HS-5 (cell line): ENCODE measurements at places on chromosomes 7 and 10.

DNA sequence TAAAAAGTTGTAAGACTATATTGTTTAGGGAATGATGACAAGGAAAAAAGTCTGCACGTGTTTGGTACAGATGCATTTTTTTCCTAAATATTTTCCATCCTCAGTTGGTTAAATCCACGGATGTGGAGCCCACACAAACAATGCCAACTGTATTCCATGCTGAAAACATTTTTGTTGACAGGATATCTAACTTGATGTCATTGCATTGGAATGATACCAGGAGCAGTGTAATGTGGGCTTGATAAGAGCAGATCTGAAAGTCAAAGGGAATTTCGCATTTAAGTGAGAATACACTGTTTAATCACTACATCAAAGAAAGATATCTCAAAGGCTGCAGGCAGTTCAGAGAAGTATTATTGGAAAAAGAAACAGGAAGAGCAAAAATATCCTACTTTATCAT, 49.5 kb upstream of the TMEM140 start:
- no peak for DNase-seq

- no peak for DNase-seq
Observed at GRCh38 chr10:27784272-27784671, 38.7 kb upstream of the MKX start.

- DNase-seq: no peak
Observed at GRCh38 chr7:72035266-72035665, 376.9 kb downstream of the CALN1 start.

DNA sequence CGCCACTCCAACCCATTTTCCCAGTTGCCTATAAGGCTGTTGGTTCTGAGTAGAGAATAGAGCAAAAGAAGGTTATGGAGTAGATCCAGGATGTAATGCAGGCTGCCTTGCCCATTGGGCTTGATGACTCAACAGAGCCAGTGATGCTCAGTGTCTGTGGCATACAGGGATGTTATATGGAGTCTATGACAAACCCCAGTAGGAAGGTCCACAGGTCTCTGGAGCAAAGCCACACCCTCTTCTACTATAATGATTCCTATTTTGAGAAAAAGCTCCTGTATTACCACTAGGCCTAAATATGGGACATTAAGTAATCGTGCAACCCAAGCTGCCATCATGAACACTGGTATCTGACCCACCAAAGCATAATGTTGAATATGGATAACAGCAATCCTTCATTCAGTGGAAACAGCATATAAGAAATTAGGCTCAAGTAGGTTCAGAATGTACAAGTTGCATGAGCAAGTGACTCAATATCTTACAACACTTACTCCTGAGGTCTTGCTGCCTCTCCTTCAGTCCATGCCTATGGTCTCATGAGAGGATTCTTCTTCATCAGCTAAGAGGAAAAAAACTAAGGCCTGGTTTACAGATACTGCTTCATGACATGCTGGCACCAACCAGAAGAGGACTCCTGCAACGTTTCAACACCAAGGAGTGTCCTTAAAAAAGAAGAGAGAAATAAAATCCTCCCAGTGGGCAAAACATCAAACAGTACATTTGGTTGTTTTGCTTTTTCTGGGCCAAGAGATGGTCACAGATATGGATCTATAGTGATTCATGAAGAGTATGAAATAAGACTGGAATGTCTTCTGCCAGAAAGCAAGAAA, 14.8 kb upstream of the FHIP2A start:
- no peak for DNase-seq

DNA sequence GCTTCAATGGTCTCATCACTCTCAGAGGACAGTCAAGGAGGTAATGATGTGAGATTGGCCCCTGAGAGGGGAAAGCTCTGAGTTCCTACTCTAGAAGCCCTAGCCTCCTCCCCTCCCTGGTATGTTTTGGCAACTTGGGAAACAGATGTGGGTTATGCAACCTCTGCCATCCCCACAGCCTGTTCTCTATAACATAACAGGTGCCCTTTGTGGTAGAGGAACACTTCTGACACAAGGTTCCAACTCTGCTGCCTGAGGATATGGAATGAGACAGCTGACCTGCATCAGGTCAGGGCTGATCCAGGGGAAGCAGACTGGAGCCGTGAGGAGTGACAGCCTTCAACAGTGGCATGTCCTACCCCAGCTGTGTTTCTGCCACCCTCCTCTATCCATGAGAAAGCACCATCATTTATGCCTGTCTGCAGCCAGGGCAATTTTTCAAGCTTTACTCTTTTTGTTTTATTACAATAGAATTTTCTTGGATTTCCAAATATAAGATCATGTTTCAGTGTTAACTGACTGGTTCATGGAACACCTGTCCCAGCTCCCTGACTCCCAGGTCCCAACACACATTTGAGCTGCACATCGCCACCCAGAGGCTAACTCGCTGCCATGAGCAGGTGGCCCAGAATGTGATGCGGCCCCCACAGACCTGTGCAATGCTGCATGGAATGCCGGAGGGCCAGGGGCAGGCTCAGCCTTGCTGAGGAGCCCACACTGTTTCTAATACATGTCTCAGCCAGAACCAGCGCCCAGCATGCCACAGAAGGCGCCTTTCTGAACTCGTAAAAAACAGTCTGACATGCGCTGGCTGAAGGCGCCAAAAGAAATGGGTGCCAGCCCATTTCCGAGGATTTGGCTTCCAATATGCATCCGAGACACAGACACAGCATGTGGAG, 124.8 kb upstream of the CHST15 start:
- DNase-seq: no peak

DNA sequence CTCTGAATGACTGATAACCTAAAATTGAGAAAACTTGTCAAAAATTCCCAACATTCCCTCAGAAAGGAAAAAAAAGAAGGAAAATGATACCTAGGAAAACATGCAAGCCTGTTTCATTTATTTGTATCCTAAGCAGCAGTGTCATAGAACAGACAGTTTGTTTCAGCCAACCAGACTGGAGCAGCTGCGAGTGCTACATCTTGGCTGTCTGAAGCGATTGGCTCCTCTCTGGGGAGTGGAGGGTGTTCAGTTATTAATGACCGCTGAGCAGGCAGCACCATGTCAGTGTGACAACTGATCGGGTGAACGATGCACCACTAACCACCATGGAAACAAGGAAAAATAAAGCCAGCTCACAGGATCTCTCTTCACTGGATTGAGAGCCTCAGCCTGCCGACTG, at the start of gene LRRN3:
TSS of gene LRRN3 (plus strand) at position 282 of the 400 bp plus-strand sequence. CDS start 31,646 bp downstream, outside the sequence.
- DNase-seq: no peak

GRCh38 chr10:31612082-31612481, 293.1 kb downstream of the ZEB1 start:
- no peak for DNase-seq

DNA sequence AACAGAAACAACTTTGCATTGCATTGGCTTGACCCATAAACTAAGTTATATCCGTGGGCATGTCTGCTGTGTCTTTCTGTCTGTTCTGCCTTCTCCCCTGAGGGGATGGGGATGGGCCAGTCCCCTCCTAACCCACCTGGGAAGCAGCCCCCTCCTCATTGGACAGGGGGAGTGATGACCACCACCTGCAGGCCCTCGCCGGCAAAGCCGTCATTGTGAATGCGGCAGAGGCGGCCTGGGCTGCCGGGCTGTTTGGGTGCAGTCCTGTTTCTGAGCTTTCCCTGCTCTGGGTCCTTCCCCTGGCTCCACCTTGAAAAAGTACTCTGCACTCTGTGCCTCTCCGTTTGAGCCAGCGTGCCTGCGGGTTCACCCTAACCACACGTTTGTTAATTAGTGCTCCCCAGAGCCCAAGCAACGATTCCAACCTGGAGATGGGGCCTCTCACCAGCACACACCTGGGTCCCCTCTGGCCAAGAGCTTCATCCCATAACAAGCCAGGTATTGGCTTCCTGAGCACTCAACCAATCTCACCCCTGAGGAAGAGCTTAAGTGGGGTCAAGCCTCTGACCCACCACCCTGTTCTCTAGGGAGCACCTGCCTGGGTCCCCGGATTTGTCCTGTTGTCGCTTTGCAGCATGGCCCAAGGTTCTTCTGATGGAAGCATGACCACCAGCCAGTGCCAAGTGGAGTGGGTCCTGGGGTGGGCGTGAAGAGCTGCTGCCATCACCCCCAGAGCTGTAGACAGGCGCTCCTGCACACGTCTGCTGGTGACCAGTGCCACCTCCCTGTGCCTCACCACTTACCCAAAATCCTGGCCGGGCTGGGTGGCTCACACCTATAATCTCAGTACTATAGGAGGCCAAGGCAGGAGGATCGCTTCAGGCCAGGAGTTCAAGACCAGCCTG, 39.4 kb upstream of the ZMIZ2 start:
- no peak for DNase-seq

GRCh38 chr7:67550801-67551436, 554.3 kb downstream of the TYW1 start:
- no peak for DNase-seq

DNA sequence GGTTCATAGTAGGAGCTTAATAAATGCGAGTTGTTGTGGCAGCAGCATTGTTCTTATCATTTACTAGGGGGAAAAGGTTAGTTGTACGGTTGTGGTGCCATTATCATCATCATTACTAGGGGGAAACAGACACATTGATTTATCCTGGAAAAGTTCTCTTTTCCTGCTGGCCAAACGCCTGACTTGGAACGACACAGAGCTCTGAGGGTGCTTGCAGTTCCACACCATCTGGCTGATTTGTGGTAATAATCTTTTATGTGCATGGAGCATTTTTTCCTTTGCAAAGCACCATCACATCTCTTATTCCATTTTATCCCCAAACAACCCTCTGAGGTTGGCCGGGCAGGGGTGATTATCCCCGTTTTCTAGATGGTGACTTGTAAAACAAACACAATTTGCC, 219.4 kb downstream of the BUB3 start:
- no peak for DNase-seq

DNA sequence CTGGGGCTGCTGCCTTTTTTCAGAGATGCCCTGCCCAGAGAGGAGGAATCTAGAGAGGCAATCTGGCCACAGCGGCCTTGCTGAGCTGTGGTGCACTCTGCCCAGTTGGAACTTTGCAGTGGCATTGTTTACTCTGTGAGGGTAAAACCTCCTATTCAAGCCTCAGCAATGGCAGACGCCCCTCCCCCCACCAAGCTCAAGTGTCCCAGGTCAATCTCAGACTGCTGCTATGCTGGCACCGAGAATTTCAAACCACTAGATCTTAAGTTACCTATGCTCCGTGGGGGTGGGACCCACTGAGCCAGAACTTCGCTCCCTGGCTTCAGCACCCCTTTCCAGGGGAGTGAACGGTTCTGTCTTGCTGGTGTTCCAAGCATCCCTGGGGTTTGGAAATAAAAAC, 77.2 kb downstream of the EXOC4 start:
- no peak for DNase-seq

DNA sequence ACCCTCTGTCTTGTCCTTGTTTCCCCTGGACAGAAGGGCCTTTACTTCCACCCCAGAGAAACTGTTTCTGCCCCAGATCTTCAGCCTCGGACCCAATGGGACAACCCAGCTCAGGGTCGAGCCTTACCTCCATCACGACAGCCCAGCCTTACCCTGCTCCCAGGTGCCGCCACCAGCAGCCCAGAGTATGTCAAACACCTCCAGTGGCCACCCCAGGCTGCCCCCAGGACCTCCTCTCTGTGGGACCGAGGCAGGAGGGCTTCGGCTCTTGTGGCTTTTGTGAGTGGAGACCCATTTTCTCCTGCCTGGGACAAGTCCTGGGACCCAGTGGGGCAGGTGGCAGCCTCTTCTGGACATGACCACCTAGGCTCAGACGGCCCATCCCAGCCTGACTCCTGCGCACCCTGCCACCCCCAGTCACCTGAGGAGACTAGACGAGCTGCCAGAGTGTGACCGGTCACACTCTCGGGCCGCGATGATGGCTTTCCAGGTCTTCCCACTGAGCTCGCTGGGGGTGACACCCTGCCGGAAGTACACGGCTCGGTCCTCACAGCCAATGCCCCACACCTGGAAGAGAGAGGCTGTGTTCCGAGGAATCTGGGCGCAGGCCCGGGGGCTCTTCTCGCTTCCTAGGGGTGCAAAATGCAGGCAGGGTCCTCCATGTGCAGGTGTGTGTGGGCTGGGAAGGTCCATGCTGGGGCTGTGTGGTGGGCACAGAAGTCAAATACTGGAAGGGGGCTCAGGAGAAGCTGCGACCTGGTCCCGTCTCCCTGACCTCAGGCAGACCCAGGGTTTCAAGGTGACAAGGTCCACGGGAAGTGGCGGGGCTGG, 15.5 kb downstream of the TECPR1 start:
- no peak for DNase-seq

- peak; percentile 2 for DNase-seq
Observed at GRCh38 chr7:127347567-127348246, 44.8 kb downstream of the ZNF800 start.

DNA sequence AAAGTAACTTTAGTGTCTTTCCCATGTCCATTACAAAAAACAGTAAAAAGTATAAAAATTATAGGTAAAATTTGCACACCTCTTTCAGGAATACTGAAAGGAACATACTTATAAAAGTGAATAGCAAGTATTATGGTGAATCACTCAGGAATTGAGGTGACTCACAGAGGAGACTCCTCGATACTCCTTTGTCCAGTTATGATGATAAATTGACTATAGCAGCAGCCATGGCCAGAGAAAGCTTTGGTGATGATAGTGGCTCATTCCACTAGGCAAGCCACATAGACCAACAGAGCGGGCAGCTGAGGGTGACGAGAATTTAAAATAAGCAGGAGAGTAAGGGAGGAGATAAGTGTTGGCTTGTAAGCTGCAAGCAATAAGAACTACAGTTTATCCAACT, 1231.1 kb upstream of the CELF2 start:
- peak; percentile 15 for DNase-seq

- DNase-seq: no peak
Observed at GRCh38 chr7:101624246-101625001, 4.7 kb downstream of the MYL10 start.

- DNase-seq: no peak
Observed at GRCh38 chr7:128830231-128831177, at the start of gene FLNC. Gene FLNC, plus strand, starts transcription at chr7:128830406. Its CDS starts 232 bp downstream, at chr7:128830638.

DNA sequence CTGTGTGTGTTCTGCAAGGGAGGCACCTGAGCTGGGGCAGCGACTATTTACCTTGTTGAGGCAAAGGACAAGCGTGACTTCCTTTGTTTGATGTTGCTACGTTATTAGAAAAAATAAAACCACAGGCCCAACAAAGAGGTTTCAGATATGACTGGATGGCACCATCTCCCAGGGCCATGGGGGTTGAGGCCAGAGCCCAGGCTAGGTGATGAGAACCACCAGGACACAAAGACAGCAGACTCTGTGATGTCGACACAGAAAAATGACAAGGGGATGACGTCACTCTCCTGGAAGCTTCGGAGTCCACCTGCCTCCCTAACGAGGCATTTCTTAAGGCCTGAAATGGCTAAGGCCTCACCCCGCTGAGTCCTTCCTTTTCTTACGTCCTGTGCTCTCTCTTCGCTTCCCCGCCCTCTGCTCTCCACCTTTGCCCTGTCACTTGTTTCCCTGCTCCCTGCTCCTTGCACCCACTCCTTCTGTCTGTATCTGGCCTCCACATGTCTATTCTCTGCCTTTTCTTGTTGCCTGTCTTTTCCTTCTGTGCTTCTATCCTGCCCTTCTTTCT, 83.0 kb upstream of the ADRB1 start:
- DNase-seq: no peak

- no peak for DNase-seq
Observed at GRCh38 chr7:12703881-12704280, 16.4 kb downstream of the ARL4A start.

DNA sequence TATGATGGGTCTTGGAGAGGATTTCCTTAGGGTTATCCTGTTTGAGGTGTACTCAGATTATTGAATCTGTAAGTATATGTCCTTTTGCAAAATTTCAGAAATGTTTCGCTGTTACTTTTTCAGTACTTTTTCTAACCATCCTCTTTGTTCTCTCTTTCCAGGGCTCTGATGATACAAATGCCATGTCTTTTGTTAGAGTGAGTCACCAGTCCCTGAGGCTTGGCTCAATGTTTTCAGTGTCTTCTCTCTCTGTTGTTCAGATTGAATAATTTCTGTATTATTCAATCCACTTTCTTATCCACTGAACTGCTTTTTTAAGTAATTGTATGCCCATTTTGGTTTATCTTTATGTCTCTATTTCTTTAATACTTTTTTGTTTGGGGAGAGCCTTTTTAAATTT, 449.4 kb downstream of the TNS3 start:
- DNase-seq: no peak
